Thymus (tissue), 14 donors: ENCODE measurements at places on chromosomes 1 and 21. TPM values are rescaled to one million over a fixed set of nuclear protein-coding genes. Genes with fewer than 3 reads are reported as not detected.

HSD11B1 gene
- polyA plus RNA-seq = 0.55 TPM

DNA sequence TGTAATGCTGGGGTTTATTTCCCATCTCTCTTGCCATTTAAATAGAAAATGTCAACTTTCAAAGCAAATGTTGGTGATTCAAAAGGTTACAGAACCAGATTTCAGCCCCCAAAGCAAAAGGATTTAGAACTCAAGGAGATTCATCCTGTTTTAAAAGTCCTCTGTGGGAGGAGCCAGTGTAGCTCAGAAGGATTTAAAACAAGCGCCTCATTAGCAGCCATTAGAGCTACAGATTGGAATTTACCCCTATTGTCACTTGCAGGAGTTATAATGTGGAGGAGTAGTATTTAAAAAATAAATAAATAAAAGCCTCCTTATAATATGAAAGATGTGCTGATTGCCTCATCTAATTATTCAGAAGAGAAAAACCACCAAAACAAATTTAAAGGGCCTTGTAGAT, 107.8 kb downstream of the LAMC2 start:
- DNase-seq = no peak

MORC3 gene
- 33.2 TPM for polyA plus RNA-seq

DNA sequence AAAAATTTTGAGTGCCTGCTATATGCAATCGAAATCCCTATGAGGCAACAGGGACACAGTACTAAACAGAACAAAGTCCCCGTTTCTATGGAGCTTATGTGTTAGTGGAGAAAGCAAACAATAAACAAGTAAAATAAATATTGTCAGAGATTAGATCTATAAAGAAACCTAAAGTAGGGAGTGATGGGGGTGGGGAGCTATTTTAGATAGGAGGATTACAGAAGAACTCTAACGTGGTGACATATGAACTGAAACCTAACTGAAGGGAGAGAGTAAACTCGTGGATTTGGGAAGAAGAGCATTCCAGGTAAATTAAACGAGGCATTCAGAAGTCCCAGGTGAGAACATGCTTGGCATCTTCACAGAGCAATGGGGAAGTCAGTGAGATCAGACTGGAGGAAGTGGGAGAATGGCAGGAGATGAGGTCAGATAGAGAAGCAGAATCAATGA, 154.5 kb downstream of the DENND1B start:
- no peak for DNase-seq

DNA sequence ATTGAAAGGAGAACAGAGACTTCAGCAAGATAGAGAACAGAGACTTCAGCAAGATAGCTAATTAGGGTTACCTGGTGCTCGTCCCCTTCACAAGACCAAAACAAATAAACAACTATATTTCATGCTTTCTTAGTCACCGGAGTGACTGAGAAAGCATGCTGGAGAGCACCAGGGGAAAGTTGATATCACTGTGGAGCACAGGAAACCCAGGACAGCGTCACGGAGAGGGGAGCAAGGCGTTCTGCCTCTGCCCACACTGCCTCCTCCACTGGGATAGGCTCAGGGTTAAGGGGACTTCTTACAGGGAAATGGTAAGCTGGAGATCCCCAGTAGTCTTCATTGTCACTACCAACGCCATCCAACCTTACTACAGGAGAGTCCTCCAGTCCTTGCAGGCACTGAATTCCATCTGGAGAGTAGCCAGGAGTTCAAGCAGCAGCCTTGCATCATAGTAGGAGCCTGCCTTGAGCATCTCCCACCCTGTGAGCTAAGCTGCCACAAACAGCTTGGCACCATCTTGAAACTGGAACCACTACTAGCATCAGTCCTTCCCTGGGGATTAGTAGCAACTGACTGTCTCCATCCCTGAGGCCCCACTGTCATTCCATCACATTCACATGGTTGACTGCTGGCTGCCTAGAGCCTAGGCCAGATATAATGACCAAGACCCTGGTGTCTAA, 239.4 kb downstream of the PLPP3 start:
- DNase-seq = no peak

GRCh38 chr1:50631161-50631560, 207.9 kb upstream of the DMRTA2 start:
- no peak for DNase-seq

GRCh38 chr1:18805925-18806849, 53.3 kb downstream of the TAS1R2 start:
- DNase-seq = no peak

- DNase-seq = no peak
Measured at GRCh38 chr1:112044745-112045144, 55.3 kb upstream of the KCND3 start.

OR2L2 gene
- polyA plus RNA-seq = 0.14 TPM

C1orf50 gene
- polyA plus RNA-seq = 4.0 TPM

DNA sequence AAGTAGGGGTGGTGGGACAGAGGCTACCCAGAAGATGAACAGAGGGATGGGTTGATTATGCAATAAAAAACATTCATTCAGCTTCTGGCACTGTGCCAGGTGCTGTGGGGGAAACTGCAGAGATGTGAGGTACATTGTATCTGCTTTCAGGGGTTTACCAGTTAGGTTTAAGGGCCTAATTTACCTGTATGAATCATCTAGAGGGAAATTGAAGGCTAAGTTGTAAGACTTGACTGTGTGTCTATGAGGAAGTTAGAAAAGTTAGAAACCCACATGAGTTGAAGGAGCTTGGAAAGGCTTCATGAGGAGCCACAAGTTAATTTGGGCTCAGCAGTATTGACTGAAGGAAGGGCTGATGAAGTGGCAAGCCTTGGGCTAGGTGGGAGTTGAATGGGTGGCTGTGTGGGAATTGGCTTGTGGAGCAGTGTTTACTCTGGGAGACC, 36.7 kb upstream of the APOBEC4 start:
- no peak for DNase-seq

GRCh38 chr1:8787218-8787617, 30.2 kb downstream of the RERE start:
- DNase-seq = no peak

AKR7A2 gene
- 24.8 TPM for polyA plus RNA-seq

DNA sequence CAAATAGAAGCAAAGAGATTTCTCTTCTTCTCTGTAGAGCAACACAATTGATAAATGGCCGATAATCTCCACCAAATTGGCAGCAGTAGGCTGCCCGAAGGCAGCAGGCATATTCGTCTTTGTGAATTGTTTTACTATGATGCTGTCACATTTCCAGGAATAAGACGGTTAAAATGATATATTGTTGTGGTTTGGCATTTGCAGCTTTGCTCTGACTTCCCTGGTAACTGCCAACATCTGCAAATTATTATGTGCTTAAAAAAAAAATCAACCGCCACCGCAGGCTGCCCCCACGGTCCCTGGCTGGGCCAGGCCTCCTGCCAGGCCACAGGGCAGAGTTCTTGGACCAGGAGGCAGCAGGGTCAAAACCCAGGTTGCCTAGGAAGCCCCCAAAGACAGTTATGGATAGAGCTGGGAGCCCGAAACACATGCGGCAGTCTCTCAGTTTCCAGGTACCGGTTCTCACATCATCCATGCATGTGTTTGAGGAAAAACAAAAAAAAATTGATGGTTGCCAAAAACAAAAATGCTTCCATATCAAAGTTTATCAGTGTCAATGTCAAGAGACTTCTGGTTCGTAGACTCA, 179.3 kb downstream of the ETS2 start:
- peak; percentile 58 for DNase-seq

- no peak for DNase-seq
Measured at GRCh38 chr1:3676581-3677470, 24.5 kb downstream of the TP73 start.

TPTE gene
- polyA plus RNA-seq = not detected
